ENCODE measurements at places on chromosomes 6 and 20. TPM values are rescaled to one million over a fixed set of nuclear protein-coding genes. Genes with fewer than 3 reads are reported as not detected.
A peak's percentile ranks its signal among the peaks of the same experiment; 100 is the strongest.

CST2 gene
- not detected for total RNA-seq

GRCh38 chr6:27667016-27667656 lies 194.2 kb upstream of the ZNF184 start:
- DNase-seq: no peak

DNA sequence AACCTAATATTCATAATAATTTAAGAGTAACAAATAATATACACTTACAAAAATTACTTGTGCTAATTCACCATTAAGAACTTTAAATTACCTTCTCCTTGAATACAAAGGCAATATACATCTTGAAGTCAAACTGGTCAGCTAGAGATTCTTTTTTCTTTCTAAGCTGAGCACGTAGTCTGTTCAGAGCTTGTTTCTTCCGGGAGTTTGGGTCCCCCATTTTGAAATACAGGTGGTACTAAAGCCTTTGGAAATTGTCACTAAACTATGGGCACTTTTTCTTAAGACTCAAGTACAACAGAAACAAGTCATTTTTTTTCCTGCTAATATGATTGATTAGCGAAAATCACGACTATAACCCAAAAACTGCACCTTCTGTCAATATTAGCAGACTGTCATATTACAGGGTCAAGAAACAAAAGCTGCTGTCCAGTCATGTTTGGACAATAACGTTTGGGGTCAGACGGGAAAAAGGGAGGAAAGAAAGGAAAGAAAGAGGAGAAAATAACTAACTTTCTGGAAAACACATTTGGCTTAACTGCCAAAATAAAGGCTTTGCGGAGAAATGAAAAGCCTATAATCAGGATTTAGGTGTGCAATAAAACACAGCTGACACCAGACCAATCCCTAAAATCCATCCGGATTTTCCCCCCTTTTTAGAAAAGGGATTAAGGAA lies 367 bp downstream of the C6orf62 start:
- no peak for DNase-seq

ESR1 gene
- total RNA-seq: 5.2 TPM

DNA sequence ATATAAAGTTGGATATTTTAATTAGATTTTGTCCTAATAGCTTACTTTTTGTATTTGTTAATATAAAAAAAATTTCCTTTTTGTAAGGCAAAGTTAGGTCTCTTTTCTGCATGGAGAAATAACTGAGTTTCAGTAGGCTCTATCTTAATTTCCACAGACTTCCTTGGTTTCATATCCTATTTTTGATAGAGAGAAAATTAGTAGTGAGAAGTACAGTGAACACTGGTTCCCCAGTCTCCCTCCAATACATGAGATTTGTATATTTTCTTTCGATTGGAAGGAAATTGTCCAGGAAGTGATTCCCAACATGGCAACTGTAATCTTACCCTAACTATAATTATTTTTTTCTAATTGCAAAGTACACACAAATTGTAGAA lies 26.4 kb downstream of the TRIM27 start:
- no peak for DNase-seq

DNA sequence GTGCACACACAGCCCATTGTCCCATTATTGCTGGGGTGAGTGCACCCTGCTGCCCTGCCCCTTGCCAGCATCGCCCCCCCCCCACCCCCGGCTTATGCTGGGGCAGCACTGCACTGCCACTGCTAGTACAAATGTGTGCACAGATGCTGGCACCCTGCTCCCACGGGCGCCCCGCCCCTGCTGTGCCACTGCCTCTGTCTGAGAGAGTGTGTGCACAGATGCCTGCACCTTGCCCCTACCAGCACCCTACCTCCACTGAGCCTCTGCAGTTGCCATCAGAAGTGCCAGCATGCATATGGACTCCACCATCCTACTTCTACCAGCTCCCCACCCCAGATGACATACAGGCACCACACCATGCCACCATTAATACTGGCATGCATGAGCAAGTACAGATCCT lies 454.6 kb upstream of the KHDRBS2 start:
- peak; percentile 54 for DNase-seq
